Activated CD4-positive, alpha-beta T cell treated with anti-CD3 and anti-CD28 coated beads, Interleukin-2, Interleukin-6, amounts not matched to agents 100 ng/mL and 50 ng/mL, durations not matched to agents 16 hours and 8 hours (primary cell): ENCODE measurements at places on chromosomes 5 and 9.
A peak's percentile ranks its signal among the peaks of the same experiment; 100 is the strongest.

- no peak for DNase-seq
Observed at GRCh38 chr5:116340799-116341198, 233.8 kb downstream of the SEMA6A start.

- DNase-seq: no peak
Observed at GRCh38 chr9:130932255-130933079, 6.6 kb downstream of the FIBCD1 start.

GRCh38 chr9:71357346-71357745 is 235.9 kb upstream of the TRPM3 start:
- DNase-seq: no peak

GRCh38 chr5:40386289-40386688 is 293.4 kb upstream of the PTGER4 start:
- DNase-seq: peak; percentile 90

DNA sequence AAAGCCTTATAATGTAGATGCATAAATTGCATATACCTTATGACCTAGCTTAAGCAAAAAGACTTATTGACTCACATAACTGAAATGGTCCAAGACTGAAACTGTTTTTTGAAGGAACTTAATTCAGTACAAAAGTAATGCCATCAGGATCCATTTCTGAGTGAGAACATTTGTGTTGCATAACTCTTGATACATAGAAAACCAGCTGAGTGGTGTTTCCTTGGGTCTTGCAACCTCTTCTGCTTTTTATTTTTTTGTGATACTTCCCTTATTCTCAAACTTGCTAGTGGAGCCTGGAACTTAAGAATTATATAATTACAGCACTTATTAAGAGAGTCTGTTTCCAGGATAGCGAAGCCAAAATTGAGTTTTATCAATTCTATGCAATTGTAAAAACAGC is 272.0 kb downstream of the MAN2A1 start:
- DNase-seq: no peak

DNA sequence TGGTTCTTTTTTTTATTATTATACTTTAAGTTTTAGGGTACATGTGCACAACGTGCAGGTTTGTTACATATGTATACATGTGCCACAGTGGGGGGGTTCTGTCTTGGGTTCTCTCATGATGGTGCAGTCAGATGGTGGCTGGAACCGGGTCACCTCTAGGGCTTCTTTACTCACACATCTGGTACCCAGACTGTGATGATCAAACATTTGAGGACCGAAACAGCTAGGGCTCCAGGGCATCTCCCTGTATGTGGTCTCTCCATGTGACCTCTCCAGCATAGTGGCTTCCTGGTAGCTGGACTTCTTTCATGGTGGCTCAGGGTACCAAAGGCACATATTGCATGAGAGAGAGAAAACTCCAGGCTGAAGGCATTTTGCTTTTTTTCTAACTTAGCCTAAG is 9.8 kb upstream of the CRHBP start:
- DNase-seq: no peak

GRCh38 chr9:77980622-77981021 is 51.0 kb downstream of the GNAQ start:
- no peak for DNase-seq

DNA sequence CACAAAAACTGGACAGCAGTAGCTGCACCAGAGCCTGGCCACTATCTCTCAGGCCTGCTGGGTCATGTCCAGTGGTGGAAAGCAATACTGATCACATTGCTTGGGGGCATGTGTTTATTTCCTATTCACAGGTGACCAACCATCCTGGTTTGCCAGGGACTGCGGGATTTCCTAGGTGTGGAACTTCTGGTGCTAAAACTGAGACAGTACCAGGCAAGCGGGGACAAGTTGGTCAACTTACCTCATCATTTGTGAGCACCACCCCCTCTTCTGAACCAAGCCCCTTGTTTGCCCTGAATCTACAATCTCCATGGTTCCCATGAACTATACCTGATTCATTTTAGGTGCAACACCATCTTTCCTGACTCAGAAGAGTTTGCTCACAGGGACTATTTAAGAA is 81.3 kb downstream of the TNC start:
- no peak for DNase-seq

DNA sequence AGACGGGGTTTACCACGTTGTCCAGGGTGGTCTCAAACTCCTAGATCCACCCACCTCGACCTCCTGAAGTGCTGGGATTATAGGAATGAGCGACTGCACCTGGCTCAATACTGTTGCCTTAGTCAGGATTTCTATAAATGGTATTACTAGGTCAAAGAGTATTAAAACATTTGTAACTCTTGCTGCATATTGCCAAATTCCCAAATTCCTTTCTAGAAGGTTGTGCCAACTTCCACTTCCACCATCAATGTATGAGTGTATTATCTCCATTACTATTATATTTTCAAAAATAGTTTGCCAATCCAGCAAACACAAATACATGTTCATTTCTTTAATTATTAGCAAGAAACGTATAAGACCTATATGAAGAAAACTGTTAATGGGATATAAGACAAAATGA is 10.6 kb downstream of the PTGR1 start:
- DNase-seq: no peak

DNA sequence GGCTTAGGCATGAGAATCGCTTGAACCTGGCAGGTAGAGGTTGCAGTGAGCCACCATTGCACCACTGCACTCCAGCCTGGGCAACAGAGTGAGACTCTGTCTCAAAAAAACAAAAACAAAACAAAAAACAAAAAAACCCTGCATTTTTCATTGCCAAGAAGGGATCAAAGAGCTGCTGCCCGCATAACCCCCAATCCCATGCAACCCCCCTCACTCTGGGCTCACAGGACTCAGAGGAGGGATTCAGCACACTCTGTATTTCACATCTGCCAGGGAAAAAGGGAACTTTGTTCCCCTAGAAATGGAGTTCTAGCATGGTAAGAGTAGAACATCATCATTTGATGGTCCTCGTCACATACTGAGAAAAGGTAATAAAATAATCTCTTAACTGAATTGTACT is 153.9 kb upstream of the GNA14 start:
- no peak for DNase-seq

- DNase-seq: peak; percentile 82
Observed at GRCh38 chr5:58460002-58460731, at the start of gene PLK2. PLK2 (minus strand) TSS chr5:58460086; CDS start chr5:58459959, 127 bp downstream.

- no peak for DNase-seq
Observed at GRCh38 chr9:79492092-79493009, 79.4 kb upstream of the TLE4 start.

DNA sequence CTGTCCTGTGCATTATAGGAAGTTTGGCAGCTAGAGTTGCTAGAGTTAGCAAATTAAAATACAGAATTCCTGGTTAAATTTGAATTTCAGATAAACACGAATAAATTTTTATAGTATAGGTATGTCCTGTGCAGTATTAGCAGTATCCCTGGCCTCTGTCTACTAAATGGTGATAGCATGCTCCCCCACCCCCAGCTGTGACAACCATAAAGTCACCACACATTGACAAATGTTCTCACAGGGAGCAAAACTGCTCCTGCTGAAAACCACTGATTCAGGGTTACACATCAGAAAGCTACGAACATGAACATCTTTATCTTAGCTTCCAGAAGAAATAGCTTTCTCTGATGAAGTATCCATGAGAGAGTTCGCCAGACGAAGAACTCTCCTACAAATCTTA is 91.8 kb upstream of the CCDC112 start:
- no peak for DNase-seq

- DNase-seq: no peak
Observed at GRCh38 chr9:119884438-119884837, 515.2 kb upstream of the BRINP1 start.

DNA sequence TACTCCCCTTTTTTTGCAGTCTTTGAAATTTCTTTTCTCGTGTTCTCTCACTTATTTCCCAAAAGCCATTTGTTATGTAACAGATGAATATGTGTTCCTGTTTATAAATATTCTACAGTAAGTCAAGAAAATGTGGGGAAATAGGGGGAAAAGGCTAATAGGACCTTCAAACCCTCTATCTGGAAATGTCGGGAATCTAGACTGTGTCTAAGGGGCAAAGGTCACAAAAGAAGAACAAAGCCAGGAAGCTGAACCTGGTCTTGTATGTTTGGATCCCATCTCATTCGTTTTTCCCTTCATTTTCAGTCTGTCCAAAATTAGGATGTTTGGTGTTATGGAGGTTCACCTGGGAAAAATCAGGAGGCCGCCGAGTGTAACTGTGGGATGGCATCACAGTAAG is 490.3 kb downstream of the NR2F1-AS1 start:
- DNase-seq: no peak
